ENCODE measurements at places on chromosomes 3 and 15.

GRCh38 chr15:78453447-78453846 is 15.4 kb downstream of the IREB2 start:
- DNase-seq: no peak

DNA sequence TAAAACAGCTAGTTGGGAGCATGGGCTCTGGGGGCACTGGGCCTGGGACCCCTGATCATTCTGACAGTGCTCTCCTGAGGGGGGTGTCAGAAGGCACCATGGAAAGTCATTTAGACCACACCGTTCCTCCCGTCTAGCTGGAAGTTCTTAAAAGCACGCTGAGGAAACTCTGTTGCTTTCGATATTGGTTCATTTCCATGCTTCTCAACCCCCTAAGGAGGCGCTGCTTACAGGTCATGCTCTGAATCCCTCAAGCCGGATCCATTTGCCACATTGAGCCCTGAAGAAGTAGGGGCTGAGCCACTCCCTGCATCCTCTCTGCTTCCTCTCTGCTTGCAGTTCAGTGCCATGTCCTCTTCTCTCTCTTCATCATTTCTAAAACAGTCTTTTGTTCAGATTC is 187.2 kb downstream of the CACNA2D3 start:
- DNase-seq: no peak

- DNase-seq: no peak
Measured at GRCh38 chr3:189188466-189188865, 16.7 kb downstream of the TPRG1 start.

DNA sequence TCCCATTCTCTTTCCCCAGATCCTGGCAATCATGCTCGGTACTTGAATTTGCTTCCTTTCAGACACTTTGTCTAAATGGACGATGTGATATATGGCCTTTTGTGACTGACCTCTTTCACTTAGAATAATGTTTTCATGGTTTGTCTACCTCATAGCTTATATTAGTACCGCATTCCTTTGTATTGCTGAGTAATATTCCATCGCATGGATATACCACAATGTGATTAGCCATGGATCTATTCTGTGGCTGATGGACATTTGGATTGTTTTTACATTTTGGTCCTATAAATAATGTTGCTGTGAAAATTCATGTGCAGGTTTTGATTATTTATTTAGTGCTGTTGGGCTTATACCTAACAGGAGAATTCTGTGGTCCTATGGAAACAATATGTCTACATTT is 458.6 kb downstream of the GABRG3 start:
- no peak for DNase-seq

GRCh38 chr3:9730657-9731205 is 804 bp upstream of the BRPF1 start:
- DNase-seq: no peak

DNA sequence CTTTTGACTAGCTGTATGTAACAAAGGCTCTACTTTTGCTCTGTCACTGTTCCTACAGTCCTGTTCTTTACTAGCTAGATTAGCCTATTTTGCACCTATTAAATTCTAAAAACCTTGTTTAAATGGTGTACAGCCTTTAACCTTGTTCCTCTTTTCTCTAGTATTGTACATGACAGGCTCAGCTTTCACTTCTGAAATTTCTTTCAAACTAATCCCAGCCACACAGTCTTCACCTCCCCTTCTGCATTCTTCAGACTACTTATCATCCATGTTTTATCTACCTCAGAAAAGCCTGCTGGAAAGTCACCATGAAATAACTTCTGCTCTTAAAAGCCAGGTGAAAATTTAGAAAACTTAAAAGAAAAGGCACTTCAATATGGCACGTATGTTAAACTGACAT is 122.4 kb downstream of the NECTIN3 start:
- no peak for DNase-seq

- DNase-seq: no peak
Measured at GRCh38 chr3:129747992-129748391, 141.5 kb upstream of the PLXND1 start.

- DNase-seq: no peak
Measured at GRCh38 chr15:92306663-92307062, 87.0 kb upstream of the ST8SIA2 start.

DNA sequence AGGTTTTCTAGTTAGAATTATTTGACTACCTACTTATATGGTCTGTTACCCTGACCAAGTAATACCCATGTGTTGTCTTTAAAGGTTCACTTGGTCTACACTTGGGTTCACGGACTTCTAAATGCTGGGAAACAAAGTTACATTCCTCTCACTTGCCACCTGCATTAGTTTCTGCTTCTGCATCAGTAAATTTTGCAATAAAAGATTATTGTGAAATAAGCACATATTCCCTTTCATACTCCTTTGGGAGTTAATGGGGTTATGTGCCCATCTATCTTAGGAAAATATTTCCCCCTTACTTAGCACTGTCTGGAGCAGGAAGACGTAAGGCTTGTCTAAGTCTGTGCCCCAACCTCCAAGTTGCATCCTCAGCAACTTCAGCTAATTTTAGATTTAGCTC is 160.7 kb downstream of the FRMD5 start:
- no peak for DNase-seq

GRCh38 chr3:50373146-50374051 is 14.1 kb upstream of the TMEM115 start:
- DNase-seq: no peak

GRCh38 chr3:194766845-194767244 is 81.2 kb downstream of the FAM43A start:
- peak; percentile 26 for DNase-seq

DNA sequence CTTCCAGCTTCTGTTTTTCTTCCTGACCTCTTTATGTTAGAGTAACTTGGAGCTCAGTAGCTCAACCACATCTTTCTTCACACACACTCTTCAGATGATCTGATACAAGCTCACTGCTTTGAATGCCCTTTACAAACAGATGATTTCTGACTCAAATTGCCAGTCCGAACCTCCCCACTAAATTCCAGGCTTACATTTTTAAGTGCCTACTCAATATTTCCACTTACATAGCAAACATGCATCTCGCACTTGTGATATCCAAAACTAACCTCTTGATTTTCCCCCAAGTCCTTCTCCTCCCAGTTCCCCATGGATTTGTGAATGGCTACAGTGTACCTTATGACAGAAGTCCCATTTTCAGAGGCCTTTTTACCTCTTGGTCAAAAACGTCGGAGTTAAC is 139.1 kb downstream of the GBE1 start:
- no peak for DNase-seq

GRCh38 chr3:195247086-195247862 is 23.7 kb downstream of the XXYLT1 start:
- DNase-seq: no peak

DNA sequence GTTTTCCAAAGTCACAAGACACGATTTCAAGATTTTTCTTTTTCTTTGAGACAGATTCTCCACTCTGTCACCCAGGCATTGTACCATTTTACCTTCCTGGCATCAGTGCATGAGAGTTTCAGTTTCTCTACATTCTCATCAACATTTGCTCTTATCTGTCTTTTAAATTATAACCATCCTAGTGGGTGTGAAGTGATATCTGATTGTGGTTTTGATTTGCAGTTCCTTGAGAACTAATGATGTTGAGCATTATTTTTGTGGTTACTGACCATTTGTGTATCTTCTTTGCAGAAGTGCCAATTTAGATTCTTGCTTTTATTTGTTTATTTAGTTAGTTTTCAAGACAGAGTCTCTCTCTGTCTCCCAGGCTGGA is 41.2 kb downstream of the ADIPOQ start:
- no peak for DNase-seq

GRCh38 chr3:9405756-9406155 is 8.3 kb downstream of the SETD5 start:
- DNase-seq: no peak

DNA sequence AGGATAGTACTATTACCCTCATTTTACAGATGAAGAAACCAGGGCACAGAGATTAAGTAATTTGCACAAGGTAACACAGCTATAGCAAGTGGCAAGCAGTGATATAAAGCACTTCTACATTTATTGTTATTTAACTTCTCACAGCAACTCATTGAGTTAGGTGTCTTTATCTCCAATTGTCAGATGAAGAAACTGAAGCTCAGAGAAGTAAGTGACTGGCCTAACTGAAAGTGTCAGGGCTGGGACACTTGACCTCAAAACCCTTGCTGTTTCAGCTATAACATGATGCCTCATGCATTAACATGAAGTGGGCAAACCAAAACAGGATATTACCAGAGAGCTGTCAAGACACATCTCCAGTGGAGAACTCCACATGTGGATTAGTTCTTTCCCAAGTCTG is 65.8 kb upstream of the LEKR1 start:
- no peak for DNase-seq

GRCh38 chr3:81585056-81585455 is 176.4 kb downstream of the GBE1 start:
- no peak for DNase-seq

DNA sequence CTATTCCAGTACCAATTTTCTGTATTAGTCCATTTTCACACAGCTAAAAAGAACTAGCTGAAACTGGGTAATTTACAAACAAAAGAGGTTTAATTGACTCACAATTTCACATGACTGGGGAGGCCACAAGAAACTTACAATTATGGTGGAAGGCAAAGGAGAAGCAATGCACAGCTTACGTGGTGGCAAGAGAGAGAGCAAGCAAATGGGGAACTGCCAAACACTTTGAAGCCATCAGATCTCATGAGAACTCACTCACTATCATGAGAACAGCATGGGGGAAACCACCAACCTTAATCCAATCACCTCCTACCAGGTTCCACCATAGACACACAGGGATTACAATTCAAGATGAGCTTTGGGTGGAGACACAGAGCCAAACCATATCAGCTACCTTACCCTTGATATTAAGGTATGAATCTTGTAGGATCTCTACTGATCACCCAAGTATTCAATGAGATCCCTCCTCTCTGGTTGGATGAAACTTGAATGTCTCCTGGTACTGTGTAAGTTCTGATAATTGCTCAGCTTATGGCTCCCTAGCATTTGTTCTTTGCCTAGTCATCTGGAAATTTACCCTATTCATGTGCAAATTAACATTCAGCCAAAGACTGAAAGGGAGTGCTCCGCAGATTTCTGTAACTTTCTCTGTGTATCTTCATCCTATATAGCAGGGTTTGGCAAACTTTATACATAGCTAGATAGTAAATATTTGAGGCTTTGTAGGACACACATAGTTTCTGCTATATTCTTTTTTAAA is 38.9 kb downstream of the MYL3 start:
- DNase-seq: no peak

- no peak for DNase-seq
Measured at GRCh38 chr3:179174898-179175297, 26.7 kb downstream of the PIK3CA start.

- DNase-seq: no peak
Measured at GRCh38 chr3:133390715-133391114, 9.1 kb upstream of the BFSP2 start.

GRCh38 chr3:7982126-7982525 is 519.5 kb upstream of the LMCD1 start:
- DNase-seq: no peak

DNA sequence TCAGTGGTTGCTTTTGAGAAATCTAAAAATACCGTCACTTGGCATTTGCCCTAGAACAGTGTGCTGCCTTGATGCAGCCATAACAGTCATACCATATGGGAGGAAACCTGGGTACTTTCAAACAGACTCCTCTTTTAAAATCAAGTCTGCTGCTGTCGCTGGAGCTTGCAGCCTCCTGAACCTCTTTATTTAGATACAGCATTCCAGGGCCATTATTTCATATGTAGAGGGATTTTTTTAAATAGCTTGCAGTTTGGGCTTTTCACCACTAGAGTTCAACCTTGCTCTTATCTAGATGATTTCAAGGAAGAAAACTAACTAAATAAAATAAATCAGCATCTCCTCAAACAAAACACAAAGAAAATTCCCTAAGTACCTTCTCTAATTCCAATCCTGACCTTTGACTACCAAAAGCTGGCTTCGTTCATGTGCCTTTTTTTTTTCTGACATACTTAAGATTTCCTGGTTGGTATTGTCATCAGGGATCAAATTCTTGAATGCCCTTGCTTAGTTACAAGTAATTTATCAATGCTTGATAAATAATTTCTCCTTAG is 111.6 kb downstream of the KBTBD8 start:
- DNase-seq: no peak

DNA sequence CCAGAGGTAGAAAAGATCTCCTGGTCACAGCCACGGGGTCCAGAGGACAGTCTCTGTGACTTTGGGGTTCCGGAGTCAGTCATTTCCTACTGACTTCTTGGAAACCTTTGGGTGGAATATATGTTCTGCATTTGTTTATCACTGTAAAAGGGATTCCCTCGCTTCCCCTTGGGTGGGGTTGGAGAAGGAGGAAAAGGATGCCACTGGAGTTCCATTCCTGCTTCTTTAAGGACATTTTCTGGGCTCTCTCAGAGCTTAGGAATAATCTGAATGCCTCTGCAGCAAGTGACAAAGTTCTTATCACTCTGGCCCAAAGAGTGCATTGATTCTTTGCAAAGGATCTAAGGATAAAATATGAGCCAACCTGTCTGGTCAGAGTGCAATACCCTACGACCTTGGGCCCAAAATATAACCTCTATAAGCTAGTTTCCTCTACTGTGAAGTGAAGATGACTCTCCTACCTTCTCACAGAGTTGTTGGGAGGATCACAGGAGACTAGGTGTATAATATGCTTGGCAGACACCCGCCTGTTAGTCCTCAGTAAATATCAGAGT is 17.2 kb downstream of the ARHGEF3 start:
- no peak for DNase-seq

GRCh38 chr15:61459785-61460707 is 230.9 kb upstream of the RORA start:
- no peak for DNase-seq

GRCh38 chr15:41150279-41150678 is 34.2 kb upstream of the INO80 start:
- DNase-seq: no peak

DNA sequence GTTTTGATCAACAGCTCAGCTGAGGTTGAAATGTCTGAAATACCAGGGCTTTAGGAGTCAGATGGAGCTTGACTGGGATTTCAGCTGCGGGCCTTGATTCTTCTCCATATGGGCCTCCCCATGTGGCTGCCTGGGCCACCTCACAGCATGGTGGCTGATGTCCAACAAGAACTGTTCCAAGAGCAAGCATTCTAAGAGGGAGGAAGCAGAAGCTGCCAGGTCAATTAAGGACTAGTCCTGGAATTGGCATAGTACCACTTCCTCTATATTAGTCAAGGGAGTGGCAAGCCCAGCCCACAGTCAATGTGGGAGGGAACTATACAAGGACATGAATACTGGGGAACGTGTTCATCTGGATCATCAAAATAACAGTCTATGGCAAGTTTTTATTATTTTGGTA is 181.7 kb upstream of the ANKRD28 start:
- no peak for DNase-seq

GRCh38 chr3:138696666-138697370 is 88.2 kb downstream of the FAIM start:
- DNase-seq: no peak

DNA sequence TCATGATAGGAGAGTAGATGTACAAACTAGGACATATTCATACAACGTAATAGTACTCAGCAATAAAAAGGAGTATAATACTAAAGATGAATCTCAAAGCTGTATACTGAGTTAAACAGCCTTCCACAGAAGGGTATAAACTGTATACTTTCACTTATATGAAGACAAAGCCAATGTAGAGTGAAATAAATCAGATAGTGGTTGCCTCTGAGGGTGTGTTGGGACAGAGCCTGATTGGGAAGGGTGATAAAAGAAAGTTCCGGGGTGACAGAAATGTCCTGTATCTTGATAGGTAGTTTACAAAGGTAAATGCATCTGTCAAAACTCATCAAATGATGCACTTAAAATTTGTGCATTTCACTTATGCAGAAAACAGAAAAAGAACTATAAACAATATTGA is 122.5 kb downstream of the ADAM10 start:
- no peak for DNase-seq

All from CD8-positive, alpha-beta T cell (primary cell).